ENCODE measurements at places on chromosomes 16 and 17. TPM values are rescaled to one million over a fixed set of nuclear protein-coding genes. Genes with fewer than 3 reads are reported as not detected.

DNA sequence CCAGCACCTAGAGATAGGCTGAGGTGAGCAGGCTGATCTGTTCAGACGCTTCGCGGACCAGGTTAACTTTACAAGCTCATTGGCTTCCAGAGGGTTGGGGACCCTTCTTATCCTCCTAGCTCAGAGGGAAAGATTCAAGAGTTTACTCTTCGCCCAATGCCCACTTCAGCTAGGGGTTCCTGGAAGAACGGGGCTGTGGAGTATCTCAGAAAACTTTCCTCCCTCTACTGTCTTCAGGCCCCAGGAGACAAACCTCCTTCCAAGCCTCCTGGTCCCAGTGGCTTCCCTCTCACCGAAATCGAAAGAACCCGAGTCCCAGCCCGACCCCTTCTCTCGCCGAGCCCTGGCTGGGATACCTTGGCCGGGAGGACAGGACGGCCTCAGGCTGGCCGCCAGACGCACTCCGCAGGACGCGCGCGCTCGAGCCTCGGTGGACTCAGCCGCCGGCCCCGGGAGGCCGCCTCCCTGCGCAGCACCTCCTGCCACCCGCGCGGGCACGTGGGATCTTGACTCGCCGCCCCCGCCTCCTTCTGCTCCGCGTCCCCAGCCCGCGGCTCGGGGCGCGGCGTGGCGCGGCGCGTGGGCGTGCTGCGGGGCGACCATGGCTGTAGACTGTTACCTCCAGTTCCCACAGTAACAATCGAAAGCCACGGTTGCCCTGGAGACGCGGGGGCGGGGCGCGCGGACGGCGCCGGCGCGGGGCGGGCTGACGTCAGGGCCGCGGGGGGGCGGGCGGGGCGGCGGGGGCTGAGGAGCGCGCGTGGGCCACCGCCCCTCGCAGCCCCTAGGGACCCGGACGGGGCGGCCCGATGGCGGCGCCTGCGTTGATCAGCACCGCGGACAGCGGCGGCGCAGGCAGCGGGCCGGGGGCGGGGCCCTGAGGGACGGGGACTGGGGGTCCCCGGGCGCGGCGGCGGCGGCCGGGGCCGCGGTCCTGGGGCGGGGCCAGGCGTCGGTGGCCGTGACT is 5.3 kb upstream of the HIC1 start:
- H3K36me3 ChIP-seq: no peaks in the 10 kb centered on the region
- H3K27ac ChIP-seq: no peak overlapping the region
- H3K4me1 ChIP-seq: peaks cover 53% of the 10 kb centered on the region
- no peaks in the 10 kb centered on the region for H3K27me3 ChIP-seq
- DNase-seq: peak; percentile 93
- H3K4me3 ChIP-seq: peak overlapping the region; percentile 91

- no peak overlapping the region for H3K4me3 ChIP-seq
- peak; percentile 72 for DNase-seq
- peaks cover 11% of the 10 kb centered on the region for H3K4me1 ChIP-seq
- H3K36me3 ChIP-seq: no peaks in the 10 kb centered on the region
- no peaks in the 10 kb centered on the region for H3K27me3 ChIP-seq
These were observed 169.8 kb downstream of the PITPNC1 start for GRCh38 chr17:67546578-67547527.

DNA sequence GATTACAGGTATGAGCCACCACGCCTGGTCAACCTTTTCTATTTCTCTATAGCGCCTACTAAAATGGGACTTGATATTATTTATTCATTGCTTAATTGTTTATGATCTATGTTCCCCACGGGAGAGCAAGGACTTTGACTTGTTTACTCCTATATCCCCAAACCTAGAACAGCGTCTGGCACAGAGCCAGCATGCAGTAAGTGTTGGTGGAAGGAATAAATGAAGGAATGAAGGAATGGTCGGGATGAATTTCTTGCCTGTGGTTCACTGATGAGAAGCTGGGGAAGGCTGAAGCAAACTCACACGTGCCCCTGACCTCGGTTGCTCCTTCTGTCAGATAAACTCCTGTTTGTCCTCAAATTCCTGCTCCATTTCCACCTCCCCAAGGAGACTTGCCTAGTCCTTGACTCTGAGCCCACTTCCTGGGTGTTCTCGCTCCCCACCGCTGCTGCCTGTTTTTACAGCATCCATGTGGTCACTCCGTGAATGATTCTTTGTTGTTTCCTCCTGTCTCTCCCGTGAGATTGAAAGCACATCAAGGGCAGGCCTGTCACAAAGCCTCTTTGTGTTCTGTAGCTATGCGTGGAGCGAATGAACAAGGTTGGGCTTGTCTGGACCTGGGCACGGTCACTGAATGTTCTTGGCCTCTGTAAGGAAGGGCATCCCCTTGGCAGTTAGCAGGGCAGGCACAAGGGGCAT is 17.3 kb downstream of the C17orf100 start:
- no peak overlapping the region for H3K27ac ChIP-seq
- no peaks in the 10 kb centered on the region for H3K36me3 ChIP-seq
- peaks cover 18% of the 10 kb centered on the region for H3K27me3 ChIP-seq
- DNase-seq: no peak

- no peak overlapping the region for H3K27ac ChIP-seq
- no peak overlapping the region for H3K4me3 ChIP-seq
- H3K4me1 ChIP-seq: no peaks in the 10 kb centered on the region
These were observed 102.6 kb downstream of the SDR42E1 start for GRCh38 chr16:81908466-81909262.

- H3K4me1 ChIP-seq: no peaks in the 10 kb centered on the region
- H3K4me3 ChIP-seq: no peak overlapping the region
- no peaks in the 10 kb centered on the region for H3K36me3 ChIP-seq
These were observed 346.5 kb upstream of the XYLT1 start for GRCh38 chr16:17817260-17817659.

- H3K4me3 ChIP-seq: no peak overlapping the region
- no peaks in the 10 kb centered on the region for H3K4me1 ChIP-seq
- no peak for DNase-seq
- H3K27ac ChIP-seq: no peak overlapping the region
- H3K36me3 ChIP-seq: no peaks in the 10 kb centered on the region
These were observed 85.4 kb downstream of the PPM1E start for GRCh38 chr17:58840820-58841612.

- DNase-seq: no peak
- H3K36me3 ChIP-seq: peaks cover 29% of the 10 kb centered on the region
- no peak overlapping the region for H3K27ac ChIP-seq
- no peaks in the 10 kb centered on the region for H3K27me3 ChIP-seq
These were observed 35.3 kb downstream of the NOL11 start for GRCh38 chr17:67753026-67753425.

GRCh38 chr17:7705269-7706255 is 560 bp downstream of the EFNB3 start:
- DNase-seq: no peak
- H3K36me3 ChIP-seq: peaks cover 3% of the 10 kb centered on the region
- H3K27ac ChIP-seq: no peak overlapping the region
- peaks cover 30% of the 10 kb centered on the region for H3K27me3 ChIP-seq

DNA sequence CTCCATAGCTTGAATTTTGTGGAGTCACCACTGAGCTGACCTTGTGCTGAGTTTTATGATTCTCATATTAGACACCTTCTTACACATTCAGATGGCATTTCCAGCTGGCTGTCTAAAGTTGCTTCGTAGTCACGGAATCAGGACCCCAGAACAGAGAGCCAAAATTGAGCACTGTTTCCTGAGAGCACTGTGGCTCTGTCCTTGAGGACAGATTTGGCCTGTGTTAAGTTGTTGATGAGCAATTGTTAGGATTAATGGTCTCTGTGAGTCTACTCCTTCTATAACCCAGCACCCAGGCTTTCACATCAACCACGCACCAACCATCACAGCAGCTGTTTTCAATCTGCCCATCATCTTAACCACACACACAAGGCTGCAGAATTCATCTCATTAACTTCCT is 277.5 kb upstream of the HSBP1 start:
- H3K27me3 ChIP-seq: no peaks in the 10 kb centered on the region
- DNase-seq: no peak
- no peak overlapping the region for H3K27ac ChIP-seq
- H3K4me1 ChIP-seq: no peaks in the 10 kb centered on the region

DNA sequence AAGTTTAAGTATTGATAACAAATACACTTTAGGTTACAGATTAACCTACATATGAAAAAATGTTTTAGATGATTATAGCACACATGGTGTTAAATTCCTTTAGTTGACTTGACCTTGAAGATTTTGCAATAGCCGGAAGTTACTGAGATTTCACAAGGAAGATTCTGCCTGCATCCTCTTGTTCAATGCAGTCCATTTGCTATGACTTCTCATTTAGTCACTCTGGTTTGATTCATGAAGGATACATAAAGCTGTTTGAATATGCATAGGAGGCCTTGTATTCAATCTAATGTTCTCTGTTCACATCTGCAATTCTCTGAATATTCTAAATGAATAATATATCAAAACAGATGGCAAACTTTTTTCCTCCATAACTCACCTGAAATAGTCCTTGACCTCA is 870.2 kb upstream of the GOT2 start:
- no peak for DNase-seq
- no peaks in the 10 kb centered on the region for H3K27me3 ChIP-seq
- no peaks in the 10 kb centered on the region for H3K36me3 ChIP-seq

GRCh38 chr16:23306199-23307100 is 4.3 kb downstream of the SCNN1B start:
- no peaks in the 10 kb centered on the region for H3K36me3 ChIP-seq
- H3K4me3 ChIP-seq: no peak overlapping the region
- H3K4me1 ChIP-seq: no peaks in the 10 kb centered on the region
- peaks cover 14% of the 10 kb centered on the region for H3K27me3 ChIP-seq

GRCh38 chr17:15249487-15249886 is 15.6 kb downstream of the PMP22 start:
- H3K4me1 ChIP-seq: peaks cover 92% of the 10 kb centered on the region
- H3K36me3 ChIP-seq: no peaks in the 10 kb centered on the region
- no peak overlapping the region for H3K4me3 ChIP-seq
- no peak overlapping the region for H3K27ac ChIP-seq

DNA sequence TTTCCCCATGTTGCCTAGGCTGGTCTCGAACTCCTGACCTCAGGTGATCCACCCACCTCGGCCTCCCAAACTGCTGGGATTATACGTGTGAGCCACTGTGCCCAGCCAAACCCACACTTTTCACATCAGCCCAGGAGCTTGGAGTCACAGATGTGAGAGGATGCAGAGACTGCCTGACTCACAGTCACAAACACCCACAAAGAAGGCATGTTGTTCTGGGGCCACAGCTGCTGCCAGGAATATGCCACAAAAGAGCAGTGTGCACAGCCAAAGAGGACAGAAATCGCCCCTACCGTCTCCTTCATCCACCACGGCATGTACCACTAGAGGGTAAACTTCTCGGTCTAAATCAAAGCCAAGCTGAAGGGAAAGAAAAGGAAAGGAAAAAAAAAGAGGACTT is 25.1 kb upstream of the FOXJ1 start:
- no peaks in the 10 kb centered on the region for H3K4me1 ChIP-seq
- no peaks in the 10 kb centered on the region for H3K27me3 ChIP-seq
- H3K36me3 ChIP-seq: no peaks in the 10 kb centered on the region
- no peak overlapping the region for H3K27ac ChIP-seq

- no peak overlapping the region for H3K27ac ChIP-seq
- H3K4me1 ChIP-seq: no peaks in the 10 kb centered on the region
- peak; percentile 41 for DNase-seq
These were observed 381.6 kb upstream of the ASIC2 start for GRCh38 chr17:33674685-33675084.

The SLC25A39 gene
- polyA plus RNA-seq: 96.0 TPM

The SMTNL2 gene
- 2.1 TPM for polyA plus RNA-seq

The CX3CL1 gene
- polyA plus RNA-seq: 13.7 TPM
